DMS 273 treated with DMSO at 0.1 percent for 48 hours (cell line): ENCODE measurements at places on chromosomes 3 and 15.

- DNase-seq: no peak
Observed at GRCh38 chr3:20108869-20109268, 68.6 kb downstream of the KAT2B start.

DNA sequence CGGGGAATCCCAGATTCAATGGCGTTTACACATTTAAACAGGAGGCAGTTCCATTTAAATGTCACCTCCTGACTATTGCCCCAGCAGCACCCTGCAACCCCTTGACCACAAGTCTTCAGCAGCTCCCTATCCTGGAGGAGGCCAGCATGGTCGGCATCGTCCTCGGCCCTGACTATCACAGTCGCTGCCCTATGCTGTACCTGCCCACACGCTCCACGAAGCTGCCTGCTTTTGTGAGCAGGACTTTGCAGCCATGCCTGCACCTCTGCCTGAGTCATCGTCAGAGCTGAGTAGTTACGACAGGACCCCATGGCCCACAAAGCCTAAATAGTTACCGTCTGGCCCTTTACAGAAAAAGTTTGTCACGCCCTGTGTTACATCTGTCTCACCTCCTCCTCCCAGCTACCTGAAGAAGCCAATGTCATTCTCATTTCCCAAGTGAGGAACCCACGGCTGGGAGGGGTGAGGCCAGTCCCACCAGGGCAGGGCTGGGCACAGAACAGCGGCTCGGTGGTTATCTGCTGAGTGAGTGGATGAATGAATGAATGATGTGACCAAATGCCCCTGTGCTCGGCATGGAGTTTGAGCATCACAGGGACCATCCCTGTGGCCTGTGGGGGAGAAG is 47.8 kb upstream of the IQSEC1 start:
- no peak for DNase-seq

DNA sequence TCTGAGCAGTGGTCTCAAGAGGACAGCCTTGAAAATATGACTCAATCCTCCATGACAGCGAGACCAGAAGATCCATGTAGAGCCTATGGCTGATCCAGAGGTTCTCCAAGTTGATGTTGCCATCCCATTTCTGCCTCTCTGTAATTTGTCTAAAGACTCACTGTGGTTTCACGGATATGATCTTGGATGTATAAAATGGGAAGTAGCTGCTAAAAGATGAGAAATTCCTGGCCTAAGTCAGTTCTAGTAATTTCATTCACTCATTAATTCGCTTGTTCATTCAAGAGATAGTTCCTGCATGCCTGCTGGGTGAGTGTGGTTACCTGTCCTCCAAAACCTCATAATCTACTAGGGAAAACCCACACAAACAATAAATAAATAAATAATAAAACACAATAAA is 145.9 kb downstream of the TNIK start:
- DNase-seq: no peak

GRCh38 chr3:187942658-187943241 is 197.5 kb upstream of the BCL6 start:
- DNase-seq: no peak

DNA sequence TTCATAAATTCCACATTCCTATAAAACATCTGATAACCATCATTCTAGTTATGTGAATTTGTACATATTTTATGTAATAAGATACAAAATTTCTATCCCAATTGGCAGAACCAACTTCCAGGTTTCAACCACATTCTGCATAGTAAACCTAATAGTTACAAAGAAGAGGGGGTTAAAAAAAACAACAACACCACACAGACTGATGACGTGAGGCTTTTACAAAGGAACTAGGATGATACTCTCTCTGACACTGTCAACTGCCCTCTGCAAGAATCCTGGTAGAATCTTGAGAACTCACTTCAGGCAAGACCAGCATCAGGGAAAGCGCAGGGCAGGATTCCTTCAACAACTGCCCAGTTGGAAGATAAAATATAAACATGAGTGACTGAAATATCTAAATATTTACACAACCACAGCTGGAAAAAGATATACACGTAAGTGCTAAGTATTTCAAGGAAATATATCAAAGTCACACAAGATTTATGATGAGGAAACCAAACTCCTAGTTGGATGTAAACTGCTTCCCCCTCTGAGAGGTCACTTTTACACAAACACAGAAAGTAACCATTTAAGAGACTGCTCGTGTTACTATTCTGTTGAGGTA is 816.4 kb downstream of the ROBO1 start:
- DNase-seq: no peak

GRCh38 chr15:88262064-88262463 is 5.5 kb upstream of the NTRK3 start:
- DNase-seq: no peak

DNA sequence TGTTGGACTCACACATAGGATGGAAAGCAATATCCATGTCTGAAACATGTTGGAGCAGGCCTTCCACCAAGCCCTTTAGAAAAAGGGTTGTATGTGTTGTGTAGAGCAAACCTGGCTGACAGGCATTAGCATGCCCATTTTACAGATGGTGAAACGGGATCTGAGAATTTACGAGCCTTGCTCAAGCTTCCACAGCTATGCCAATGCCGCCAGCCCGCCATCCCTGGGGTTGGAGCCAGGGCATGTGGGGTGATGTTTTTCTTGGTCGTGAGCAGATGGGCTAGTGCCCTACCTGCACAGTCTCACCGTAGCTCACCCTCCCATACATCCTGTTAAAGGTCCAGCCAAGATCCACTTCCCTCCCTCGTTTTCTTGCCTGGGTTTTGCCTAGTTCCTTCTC is 97.5 kb upstream of the TLE3 start:
- DNase-seq: no peak

GRCh38 chr3:177615015-177615414 is 417.7 kb upstream of the TBL1XR1 start:
- DNase-seq: no peak

DNA sequence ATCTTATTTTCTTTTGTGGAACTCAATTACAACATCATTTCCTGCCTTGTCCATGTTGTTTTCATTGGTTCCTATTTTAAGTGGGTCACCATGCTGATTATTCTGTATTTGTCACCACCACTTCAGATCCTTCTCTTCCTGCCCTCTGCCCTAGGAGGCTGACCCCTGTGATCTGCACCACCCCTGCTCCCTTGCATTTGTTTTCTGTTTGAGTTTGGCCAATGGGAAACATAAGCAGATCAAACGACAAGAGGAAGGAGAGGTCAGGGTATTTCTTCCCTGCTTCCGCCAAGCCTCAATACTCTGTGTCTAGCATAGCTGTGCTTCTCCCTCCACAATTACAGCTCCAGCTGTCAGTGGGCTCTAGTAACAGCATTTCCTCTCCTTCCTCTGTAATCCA is 71.6 kb downstream of the IMPG2 start:
- DNase-seq: no peak
